ENCODE measurements at places on chromosomes 3 and 15.

DNA sequence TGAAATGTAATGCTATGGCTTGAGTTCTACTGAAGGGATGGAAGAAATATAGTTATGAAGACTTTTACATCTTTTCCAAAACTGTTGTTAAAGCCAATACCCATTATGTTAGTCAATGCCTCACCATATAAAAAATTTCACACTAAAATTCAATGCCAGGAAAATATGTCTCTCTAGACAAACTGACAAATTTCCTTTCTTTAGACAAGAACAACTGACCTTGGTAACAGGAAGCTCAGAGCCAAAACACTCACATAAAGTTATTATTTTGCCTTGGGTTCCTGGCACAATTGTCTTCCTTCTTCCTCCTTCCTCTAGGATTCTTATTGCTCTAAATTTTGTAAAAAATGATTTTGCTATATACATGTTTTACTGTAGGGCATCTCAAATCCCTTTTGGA is 26.7 kb downstream of the INTS14 start:
- DNase-seq = no peak

DNA sequence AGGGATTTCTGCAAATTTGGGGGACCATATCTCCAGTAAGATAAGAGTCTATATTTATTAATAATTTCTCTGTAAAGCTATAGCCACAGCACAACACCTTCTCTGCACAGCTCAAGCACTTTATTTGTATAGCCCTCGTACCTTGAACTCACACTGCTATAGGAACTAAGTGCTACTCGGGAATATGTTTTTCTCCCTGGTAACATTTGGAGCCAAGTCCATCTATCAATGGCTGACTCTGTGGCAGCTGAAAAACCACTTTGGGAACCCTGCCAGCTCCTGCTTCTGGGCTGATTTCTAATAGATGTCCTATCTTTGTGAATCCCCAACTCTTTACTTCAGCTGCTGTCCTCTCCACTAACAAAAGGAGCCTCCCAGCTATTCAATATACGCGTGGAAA is 298.5 kb downstream of the GBE1 start:
- DNase-seq = no peak

GRCh38 chr3:12780751-12781150 is 15.7 kb upstream of the CAND2 start:
- DNase-seq = no peak

DNA sequence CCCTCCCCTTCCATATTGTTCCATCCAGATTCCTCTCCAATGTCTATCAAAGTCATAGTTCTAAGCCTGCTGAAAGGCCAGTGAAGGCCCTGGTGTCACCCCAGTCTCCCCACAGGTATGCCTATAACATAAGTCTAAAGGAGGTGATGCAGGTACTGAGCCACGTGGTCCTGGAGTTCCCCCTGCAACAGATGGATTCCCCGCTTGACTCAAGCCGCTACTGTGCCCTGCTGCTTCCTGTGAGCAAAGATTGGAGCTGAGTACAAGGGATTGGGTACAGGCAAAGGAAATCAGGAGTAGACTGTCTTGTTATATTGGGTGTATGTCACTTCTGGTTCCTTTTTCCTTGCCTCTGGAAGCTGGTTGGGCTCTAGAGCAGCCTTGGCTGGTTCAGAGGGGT is 8.2 kb downstream of the EIF2B5 start:
- DNase-seq = no peak

DNA sequence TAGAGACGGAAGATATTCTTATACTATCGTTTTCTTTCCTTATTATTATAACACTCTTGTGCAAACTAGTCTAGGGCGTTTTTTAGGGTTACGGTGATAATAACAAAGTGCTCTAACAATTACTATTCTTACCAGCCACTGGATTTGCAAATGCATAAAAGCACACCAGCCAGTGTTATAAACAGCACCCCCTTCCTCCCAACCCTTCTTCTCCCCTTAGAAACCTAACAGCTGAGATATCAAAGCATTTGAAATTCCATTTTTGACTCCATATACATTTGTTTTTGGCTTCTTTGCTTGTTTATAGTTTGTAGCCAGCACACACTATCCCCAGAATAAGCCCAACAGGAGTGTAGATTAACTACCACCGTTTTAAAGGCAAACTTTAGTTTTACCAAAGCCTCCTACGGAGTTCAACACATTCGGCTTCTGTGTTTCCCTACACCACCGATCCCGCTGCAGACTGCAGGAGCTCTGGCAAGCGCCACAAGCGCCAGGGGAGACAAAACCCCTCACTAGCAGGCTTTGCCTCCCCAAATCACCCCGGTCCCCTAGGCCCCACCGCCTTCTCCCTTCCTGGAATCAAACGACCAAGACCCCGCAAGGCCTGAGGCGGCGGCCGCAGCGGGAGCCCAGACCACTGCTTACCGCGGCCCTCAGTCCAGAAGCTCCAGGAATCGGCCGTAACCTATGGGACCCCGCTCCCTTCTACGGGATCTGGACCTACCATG is 461 bp downstream of the COPB2 start:
- DNase-seq = no peak

DNA sequence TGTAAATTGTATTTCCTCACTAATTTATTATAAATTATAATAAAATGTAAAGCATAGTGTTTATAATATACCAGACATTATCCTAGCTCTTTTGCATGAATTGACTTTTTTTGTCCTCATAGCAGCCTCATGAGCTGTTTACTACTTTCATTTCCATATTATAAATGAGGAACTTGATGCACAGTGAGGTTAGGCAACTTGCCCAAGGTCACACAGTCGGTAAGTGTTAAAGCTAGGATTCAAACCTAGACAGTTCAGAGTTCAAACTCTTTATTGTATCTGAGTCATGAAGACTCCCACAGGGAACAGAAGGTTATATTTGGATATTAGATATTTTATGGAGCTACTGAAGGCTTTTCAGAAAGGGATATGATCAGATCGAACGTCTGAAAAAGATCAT is 322.2 kb upstream of the SATB1 start:
- DNase-seq = no peak

DNA sequence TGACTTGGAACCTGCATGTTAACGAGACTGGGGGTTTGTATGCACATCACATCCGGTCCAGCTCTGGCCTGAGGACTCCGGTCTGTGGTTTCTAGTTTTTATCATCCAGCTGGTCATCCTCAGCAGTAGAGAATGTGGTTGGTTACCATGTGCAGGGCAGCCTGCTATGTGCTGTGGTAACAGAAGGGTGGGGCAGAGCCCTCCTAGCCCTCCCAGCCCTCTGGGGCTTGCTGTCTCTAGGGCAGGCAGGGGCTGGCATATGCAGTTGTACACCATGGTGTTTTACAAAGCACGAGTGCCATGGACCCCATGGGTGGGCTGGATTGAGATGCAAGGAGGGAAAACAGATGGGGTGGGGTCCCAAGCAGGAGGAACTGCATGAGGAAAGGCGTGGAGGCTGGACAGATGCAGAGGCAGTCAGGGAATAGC is 70.2 kb downstream of the APBA2 start:
- DNase-seq = no peak

DNA sequence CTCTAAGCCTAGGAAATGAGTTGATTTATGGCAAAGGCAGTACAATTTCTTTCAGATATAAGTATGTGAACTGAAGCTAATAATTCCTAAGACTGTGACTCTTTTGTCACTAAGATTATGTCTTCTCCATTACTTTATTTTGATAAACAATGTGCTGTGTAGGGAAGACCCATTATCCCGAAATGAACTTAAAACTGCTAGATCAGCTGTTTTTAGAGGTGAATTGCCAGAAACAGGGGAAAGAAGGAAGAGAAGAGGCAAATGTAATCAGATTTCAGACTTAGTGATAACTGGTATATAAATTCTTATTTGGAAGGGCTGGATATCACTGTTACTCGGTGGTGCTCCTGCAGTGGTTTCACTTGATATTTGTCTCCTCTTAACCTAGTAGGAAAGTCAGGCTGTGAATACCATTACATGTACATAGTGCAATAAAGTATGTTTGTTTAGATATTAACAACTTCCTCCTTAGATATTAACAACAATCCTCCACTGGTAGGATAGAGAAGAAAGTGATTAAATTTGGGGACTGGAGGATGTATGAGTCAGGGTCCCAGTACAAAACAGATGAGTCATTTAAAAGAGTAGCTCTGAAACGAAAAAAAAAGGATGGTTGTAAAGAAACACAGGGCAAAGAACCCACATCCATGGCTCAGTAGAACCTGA is 338.5 kb upstream of the KCNH8 start:
- no peak for DNase-seq

- DNase-seq = no peak
Observed at GRCh38 chr3:112739252-112739965, 98.5 kb upstream of the CCDC80 start.

- no peak for DNase-seq
Observed at GRCh38 chr15:68192804-68193486, 12.2 kb downstream of the CALML4 start.

- DNase-seq = no peak
Observed at GRCh38 chr15:101198800-101199199, 53.0 kb downstream of the CHSY1 start.

DNA sequence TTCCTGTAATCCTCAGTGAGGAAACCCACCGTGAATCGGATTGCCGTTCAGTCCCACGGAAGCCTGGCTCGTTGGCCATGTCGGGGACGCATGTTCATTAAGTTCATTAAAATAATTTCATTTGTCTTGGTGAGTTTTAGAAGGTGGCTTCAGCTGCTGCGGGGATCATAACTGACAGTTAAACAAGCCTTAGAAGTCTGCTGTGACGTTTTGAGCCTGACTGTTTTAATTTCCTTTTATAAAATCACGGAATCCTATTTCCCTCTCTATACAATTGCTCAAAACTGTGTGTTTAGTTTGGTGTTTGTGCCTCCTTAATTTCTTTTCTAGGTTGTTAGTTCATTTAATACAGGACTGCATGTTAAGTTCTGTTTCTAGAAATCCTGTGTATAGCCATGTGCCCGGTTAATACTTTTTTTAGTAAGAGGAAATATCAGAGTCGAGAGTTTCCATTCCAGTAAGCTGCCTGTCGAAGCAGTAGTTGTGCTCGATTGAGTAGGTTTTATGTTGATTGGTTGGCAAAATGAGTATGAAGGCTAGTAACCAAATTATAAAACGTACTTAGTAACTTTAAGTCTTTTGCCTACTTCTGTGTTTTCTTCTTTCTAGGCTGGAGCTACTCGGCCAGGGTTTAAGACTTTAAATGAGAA is 705 bp downstream of the NIPA2 start:
- no peak for DNase-seq

DNA sequence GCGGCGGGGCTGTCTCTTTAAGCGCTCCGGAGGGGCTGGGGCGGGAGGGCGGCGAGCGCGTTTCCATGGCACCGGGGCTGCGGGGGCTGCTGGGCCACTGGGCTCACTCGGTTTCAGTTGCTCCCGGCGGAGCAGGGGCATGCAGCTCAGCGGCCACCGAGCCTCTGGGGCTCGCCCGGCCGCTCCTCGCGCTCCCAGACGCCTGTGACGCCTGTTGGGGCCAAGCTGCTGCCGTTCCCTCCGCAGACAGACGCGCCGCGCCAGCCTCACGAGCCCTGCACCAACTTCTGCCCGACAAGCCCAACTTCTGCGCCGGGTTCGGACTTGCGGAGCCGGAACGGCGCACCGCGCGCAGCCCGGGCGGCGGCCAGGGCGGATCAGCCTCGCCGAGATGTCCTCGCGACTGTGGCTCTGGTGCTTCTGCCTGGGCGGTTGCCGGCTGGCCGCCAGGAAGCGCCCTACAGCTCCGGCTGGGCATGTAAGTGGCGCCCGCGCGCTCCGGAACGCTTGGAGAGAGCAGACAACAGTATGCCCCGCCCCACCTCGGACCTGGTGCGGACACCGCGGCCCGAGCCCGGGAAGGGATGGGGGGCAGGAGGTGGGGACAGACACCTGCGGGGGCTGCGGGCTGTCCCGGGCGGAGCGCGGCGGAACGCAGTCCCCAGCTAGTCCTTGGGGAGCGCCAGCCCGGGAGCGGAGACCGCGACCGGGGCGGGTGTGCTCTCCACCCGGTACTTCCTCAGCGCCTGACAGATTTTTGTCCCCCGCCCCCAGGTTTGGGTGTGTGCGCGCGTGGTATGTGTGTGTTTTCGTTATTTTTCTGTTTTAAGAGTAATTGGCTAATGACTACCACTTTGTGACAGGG is 154.1 kb upstream of the GOLIM4 start:
- DNase-seq = peak; percentile 44

DNA sequence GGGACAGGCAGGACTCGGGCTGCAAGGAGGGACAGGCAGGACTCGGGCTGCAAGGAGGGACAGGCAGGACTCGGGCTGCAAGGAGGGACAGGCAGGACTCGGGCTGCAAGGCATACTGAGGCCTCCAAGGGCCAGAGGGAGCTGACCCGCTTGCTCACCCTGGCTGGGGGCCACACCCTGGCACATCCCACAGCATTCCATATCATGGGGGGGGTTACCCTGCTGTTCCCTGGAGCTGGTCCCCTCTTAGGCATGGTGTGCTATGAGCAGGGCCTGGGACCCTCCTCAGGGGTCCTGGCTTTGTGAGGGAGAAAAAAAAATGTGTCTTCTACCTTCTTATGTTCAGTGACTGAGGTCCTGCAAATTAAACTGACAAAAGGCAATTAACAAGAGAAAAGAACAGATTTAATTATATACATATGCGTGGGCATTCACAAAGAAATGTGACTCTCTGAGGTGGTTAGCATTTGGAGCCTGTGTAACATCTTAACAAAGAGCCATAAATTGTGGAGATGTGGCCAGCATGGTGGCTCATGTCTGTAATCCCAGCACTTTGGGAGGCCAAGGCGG is 97.6 kb upstream of the ALDH1A3 start:
- no peak for DNase-seq

GRCh38 chr15:54307252-54307902 is 329.1 kb downstream of the UNC13C start:
- no peak for DNase-seq

- DNase-seq = no peak
Observed at GRCh38 chr15:96005906-96006305, 324.6 kb upstream of the NR2F2 start.

DNA sequence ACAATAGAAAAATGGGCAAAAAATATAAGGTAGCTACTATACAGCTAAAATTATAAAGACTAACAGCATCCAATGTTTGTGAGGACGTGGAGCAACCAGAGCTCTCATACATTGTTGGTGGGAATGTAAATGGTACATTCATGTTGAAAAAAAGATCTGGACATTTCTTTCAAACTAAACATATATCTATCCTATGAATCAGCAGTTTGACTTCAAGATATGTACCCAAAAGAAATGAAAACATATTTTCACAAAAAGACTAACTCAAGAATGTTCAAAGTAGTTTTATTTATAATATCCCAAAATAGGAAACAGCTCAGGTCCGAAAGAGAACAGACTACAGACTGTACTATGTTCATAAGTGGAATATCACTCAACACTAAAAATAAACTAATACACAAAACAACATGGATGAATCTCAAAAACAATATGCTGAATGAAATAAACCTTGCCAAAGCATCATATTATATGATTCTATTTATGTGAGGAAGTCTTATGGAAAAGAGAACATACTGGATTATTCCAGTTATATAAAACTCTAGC is 8.8 kb upstream of the TTBK2 start:
- no peak for DNase-seq

DNA sequence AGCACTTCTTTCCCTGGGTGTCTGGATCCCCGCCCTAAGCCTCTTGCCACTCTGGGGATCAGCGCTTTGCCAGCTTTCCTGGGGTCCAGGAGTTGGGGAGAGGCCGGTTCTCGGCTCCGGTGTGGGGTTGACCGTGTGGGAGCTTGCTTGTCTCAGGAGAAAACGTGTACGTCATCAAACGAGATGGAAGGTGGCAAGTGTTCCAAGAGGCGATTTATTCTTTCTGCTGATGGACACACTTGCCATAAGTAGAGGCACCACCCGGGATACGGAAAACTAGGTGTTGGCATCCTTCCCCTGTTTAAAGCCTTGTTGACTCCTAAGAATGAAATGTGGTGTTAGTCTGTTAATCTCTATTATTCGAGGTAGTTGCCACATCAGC is 295 bp downstream of the ZWILCH start:
- no peak for DNase-seq
